ENCODE measurements at places on chromosomes 11 and 22.

- DNase-seq, result no peak
Measured at GRCh38 chr22:30277547-30278344, 11.1 kb upstream of the OSM start.

GRCh38 chr11:70024773-70025045 lies 53.4 kb upstream of the ANO1 start:
- DNase-seq, result no peak

DNA sequence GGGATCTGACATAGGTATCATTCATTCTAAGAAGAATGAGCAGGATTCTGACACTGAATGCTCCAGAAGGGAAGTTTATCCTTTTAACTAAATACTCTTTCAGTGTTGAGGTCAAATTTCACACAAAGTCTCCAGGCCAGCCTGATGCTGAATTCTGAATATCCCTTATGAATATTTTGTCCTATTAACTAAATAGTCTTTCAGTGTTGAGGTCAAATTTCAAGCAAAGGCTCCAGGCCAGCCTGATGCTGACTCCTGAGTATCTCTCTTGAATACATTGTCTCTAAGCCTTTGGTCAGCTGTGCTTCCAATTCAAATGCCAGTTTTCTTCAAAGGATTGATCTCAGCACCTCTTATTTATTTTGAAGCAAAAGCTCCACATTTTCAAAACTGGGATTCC lies 676.8 kb downstream of the NTM start:
- DNase-seq, result no peak

DNA sequence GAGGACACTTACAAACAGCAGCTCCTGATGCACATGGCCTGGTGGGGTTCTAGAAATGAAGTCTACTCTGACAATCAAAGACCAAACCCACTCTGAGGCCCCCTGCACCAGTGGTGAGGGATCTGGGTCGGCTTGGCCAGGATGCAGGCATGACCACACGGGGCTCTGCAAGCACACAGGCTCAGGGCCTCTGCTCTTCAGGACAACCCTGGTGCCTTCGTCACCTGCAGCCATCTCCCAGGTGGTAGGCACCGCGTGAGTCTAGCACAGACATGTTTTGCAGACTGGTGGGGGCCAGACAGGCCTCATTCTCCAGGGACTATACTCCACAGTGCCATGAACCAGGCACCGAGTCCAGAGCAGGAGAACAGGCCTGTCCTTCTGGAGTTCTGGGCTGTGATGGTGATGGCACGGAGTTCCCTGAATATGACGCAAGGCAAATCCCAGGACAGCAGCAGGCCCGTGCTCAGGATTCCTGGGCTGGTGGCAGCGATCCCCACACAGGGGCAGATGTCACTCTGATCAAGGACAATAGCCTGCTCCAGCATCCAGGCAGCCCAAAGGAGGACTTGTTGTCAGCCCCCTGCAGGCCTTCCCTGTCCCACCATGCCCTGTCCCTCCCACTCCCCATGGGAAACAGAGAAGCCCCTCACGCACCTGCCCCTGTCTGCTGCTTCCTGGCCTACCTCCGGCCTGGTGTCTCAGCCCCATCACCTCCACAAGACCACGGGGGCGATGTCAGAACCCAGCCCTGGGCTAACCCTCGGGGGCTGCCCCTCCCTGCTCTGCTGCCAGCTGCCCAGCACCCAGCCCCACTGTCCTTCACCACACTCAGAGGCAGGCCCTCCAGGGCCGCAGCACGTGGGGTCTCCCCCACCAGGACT lies 36.1 kb downstream of the GNB1L start:
- no peak for DNase-seq

GRCh38 chr22:46650078-46650810 lies 30.1 kb downstream of the GRAMD4 start:
- DNase-seq, result no peak

DNA sequence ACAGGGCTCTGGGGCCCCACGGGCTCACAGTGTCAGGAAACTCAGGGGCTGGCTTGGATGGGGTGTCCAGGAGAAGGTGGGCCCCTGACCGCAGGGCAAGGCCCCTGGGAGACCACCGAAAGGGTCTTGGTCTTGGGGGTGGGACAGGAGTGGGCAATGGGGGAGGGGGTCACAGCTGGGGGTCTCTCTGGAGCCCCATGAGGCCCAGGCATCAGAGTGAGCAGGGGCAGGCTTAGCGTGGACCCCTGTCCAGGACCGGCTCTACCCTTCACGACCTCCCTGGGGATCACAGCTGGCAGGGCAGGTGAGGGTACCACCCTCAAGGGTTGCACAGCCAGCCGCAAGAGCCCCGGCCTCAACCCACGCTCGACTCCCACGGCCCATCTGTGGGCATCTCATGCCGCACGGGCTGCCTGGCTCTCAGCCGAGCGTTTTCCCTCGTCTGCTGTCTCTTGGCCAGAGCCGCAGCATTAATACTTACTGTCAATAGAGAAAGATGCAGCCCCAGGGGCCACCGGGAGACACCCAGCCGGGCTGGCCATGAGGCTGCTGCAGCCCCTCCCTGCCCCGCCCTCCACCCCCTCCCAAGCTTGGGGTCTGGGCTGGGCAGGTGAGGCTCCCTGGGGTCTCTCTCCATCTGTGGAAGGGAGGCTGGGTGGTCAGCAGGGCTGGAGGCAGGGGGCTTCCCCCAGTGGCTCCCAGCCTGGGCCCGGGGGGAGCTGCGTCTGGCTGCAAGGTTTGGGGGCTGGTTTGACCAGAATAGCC lies 662 bp downstream of the MUC5B start:
- DNase-seq, result no peak

DNA sequence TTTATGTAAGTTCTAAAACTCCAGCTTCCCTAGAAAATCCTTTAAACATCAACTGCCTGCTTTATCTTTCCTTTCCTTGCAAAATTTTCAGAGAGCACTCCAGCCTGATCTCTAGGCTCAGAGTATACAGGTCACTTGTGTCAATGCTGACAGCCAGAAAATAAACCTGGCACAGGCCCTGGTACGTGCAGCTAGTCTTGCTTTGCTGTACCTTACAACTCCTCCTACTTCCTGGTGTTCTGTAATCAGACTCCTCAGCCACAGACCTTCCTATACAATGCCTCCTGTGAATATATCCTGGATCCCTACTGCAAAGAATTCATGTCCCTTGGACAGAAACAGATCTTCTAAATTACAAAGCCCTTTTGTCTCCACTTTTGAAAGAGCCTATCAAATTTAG lies 24.2 kb upstream of the TMEM123 start:
- DNase-seq, result no peak

- peak; percentile 63 for DNase-seq
Measured at GRCh38 chr11:121591405-121592033, 138.8 kb upstream of the SORL1-AS1 start.

GRCh38 chr11:2975594-2975993 lies 16.5 kb downstream of the NAP1L4 start:
- DNase-seq, result peak; percentile 61

GRCh38 chr22:31588970-31589675 lies 72.9 kb downstream of the PISD start:
- DNase-seq, result no peak

- peak; percentile 36 for DNase-seq
Measured at GRCh38 chr11:17528181-17528691, 16.0 kb downstream of the USH1C start.

- DNase-seq, result peak; percentile 88
Measured at GRCh38 chr11:126419801-126420697, 64.6 kb downstream of the ST3GAL4 start.

DNA sequence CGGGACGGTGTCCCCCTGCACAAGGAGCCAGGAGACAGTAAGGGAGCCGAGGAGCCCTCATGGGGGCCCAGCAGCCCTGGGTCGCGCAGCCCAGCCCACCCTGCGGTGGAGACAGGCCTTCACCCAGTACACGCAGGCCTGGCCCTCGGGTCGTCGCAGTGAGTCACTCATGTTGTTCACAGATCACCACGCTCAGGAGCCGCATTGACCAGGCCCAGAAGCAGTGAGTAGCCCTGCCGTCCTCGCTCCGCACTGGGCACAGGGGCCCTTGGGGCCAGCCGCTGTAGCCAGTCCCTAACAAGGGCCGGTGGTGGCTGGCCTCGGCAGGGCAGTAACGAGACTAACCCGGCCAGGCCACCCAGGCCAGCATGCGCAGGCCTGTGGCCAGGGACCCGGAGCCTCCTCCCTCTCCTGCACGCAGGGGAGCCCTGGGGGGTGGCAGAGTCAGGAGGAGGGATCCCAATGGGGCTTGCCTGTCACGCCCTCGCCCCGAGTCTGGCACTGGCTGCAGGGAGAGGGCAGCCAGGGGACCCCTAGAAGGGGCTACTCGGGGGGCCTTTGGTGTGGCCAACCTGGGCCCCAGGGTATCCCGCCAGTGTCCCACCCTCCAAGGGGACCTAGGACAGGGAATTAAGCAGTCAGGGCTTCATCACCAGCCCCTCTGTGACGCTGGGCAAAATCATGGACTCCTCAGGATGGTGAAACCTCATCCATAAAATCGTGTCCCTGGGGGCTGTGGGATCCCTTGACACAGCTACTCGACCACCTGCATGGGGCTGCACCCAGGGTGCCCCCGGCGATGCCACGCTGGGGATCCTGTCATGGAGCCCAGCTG lies 10.1 kb upstream of the MRPL23 start:
- no peak for DNase-seq

DNA sequence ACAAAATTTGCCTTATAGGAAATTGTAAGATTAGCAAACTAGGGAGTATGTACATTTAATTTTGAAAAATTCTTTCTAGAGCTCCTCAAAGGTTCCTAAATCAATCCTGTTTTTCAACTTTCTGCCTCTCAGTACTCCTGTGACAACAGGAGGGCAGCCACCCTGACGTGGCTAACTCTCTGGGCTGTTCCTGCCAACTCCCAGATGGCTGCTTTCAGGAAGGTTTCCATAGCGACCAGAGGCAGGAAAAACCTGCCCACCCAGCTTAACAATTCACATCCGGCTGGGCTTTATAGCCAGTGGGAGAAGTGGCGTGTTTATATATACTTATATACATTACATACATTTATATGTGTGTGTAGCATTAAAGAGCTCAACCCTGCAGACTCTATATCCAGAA lies 26.5 kb downstream of the SGSM3 start:
- DNase-seq, result no peak

DNA sequence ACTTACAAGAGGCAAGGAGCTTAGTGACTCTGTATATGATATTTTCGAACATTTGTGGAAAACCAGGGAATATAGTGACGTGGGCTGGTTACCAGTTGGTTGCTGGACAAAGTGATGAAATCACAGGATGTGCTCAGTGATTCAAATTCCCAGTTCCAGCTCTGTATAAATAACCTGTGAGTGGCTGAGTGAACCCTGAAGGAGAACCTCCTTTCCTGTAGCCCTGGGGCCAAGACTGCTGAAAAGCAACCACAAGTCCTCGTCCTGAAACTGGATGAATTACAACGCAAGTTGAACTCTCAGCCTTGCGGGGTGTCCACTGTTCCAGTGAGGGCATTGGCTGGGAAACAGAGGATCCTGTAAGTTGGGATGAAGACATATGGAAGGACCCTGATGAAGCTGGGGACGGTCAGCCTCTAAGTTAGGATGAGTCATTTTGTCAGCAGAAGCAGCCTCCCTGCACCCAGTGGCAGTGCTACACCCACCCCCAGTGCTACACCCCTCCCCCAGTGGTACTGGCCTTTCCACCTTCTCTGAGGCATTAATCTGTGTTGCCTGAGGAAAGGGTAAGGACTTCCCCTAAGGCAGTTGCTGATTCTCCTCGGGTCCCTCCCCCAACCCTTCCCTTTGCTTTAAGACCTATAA lies 22.0 kb upstream of the CD81 start:
- no peak for DNase-seq

GRCh38 chr11:11170352-11171084 lies 182.5 kb downstream of the CSNK2A3 start:
- DNase-seq, result no peak

- DNase-seq, result no peak
Measured at GRCh38 chr11:124717786-124718651, 21.7 kb upstream of the NRGN start.

DNA sequence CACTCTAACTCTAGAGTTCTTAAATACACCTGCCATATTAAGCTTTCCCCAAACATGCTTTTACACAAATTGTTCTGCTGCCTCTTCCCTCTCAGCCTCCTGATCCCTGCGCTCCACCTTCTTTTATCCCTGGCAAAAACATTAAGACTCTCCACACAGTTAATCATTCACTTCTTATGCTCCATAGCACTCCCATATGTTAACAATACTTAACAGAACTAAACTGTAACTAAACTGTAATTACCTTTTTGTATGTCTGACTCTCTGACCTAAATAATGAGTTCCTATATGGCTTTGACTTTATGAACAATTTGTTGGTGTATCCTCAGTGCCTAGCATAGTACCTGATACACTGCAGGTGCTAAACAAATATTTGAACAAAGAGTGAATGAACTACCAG lies 71.8 kb downstream of the BTBD10 start:
- no peak for DNase-seq

- DNase-seq, result no peak
Measured at GRCh38 chr11:17596711-17597110, 49.7 kb downstream of the OTOG start.

- no peak for DNase-seq
Measured at GRCh38 chr11:2094354-2095197, 44.6 kb downstream of the IGF2 start.

DNA sequence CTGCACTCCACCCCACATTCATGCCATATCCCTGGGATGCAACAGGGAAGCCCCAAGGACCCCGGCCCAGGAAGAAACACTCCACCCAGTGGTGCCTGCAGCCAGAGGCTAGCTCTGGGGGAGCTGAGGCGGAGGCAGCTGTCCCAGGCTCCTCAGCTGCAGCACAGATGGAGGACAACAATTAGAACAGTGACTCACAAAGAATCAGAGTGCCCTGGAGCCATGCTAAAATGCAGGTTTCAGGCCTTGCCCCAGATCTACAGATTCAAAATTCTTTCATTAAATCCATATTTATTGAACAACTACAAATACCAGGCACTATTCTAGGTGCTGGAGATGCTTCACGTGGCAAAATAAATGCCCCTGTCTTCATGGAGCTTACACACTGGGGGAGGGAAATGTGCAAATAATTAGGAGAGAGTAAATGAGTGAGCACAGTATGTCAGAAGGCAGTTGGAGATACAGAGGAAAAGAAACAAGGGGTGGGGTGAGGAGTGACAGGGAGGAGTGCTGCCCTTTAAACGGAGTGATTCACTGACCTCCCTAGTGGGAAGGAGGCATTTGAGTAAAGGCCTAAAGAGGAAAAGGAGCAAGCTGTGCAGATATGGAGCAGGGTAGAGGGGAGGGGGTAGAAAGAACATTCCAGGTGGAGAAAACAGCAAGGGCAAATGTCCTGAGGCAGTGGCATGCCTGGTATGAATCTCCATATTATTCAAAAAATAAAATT lies 73.3 kb upstream of the CSNK2A3 start:
- no peak for DNase-seq

Measured in erythroblast (primary cell).